ENCODE measurements at places on chromosomes 12 and 14.

DNA sequence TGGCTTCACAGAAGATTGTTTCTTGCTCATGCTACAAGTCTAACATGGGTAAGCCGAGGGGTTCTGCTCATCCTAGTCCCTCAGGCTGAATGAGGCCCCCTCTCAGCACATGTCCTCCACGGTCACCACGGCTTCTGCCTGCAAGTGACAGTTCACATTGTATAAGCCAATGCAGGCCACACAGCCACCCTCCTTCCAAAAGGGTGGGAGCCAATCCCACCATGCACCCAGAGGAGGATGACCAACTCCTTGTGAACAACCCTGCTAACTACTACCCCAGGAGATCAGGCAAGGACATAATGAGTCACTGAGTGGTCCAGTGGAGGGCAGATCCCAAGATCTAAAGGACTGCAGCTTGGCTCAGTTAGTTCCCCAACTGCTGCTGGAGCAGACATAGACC lies 6.1 kb downstream of the SPRING1 start:
- no peak for DNase-seq

GRCh38 chr12:80848858-80849257 lies 88.9 kb downstream of the LIN7A start:
- no peak for DNase-seq

DNA sequence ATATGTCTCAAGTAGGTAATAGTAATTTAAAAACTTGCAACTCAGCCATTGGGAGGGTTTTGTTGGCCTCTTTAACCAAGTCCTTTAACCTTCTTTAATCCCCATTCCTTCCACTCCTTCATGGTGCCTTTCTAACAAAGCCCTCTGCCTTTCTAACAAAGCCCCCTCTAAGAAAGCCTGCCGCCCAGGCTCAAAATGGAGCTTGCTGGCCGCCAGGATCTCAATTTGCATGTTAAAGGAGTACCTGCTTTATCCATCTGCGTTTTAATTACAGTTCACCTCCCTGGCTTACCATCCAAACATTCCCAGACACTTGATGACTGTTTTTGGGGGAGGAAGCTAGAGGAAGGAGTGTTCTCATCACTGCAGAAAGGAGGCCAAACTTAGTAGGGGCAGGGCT lies 183.4 kb downstream of the PTPN11 start:
- DNase-seq, result no peak

GRCh38 chr12:5567016-5567725 lies 135.3 kb downstream of the NTF3 start:
- DNase-seq, result peak; percentile 16

GRCh38 chr12:42240131-42240750 lies 2.2 kb upstream of the YAF2 start:
- no peak for DNase-seq

DNA sequence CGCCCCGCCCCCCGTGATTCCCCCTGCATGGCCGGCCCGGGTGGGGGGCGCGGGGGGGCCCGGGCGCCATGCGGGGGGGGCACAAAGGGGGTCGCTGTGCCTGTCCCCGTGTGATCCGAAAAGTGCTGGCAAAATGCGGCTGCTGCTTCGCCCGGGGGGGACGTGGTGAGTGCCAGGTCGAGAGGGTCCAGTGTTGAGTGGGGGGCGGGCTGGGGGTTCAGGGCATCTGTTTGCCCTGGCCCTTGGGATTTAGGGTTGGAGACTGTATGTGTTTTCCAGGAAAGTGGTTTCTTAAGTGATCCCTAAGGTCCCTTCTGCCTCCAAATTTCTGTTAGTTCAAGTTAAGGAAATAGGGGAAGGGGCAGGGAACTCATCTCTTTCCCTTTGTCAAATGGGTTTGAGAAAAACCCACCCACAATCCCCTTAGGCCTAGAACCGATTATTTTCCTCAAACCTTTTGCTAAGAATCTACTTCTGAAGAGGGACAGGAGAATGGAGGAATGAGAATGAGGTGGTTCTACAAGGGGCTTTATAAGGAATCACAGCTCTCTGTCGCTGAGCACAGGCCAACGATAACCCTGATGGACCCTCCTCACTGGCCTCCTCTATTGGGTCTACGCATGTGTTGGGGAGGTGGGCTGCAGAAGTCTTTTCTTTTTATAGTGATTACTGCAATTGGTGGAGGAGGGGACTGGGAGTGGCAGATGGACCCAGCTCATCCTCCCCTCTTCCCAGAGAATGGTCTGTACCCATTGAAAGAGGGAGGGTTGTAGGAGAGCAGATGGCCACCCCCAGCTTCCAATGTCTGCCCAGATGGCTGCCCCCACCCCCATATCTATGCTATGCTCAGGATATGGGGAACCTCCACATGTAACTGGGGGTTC lies 834 bp downstream of the ARHGEF25 start:
- DNase-seq, result no peak

- DNase-seq, result no peak
Observed at GRCh38 chr12:62251609-62251958, 8.6 kb upstream of the USP15 start.

DNA sequence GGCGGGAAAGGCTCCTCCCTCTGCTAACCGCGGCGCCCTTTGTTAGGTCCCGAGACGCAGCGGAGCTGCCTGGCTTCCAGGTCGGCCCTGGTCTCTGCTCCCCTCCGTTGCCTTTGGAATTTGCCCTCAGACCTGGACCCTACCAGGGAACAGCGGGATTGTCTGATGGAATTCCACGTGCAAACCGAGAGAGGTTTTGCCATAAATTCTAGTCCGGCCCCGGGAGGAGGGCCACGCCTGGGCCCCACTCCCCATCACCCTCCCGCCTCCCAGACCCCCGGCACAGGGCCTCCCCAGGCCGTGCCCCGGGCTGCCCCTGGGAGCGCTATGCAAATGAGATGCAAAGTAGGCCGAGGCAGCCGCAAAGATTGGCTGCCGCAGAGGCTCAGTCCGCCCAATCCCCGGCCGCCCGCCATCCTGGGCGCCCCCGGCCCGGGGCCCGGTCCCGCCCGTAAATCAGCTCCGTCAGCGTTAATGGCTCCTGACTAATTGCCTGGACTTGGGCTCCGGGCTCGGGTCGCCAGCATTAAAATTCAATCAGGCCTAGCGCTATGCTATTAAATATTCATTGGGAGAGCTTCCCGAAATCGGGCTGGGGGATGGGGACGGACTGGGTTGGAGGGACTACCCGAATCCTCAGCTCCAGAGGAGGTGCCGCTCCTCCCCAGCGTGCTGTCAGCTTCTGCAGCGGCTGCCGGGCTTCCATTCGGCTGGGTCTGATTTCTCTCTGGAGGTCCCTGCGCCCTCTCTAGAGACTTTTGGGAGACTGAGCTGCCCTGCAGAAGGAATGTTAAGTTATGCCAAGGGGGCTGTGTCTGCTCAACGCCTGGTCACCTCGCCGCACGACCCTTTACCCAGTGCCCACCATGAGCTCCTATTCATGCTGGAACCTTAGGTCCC lies 15.7 kb upstream of the FIGNL2 start:
- DNase-seq, result peak; percentile 79

GRCh38 chr12:57564178-57564740 lies 14.4 kb downstream of the KIF5A start:
- no peak for DNase-seq

- DNase-seq, result peak; percentile 76
Observed at GRCh38 chr12:52126050-52126604, 46.6 kb downstream of the SMIM41 start.

DNA sequence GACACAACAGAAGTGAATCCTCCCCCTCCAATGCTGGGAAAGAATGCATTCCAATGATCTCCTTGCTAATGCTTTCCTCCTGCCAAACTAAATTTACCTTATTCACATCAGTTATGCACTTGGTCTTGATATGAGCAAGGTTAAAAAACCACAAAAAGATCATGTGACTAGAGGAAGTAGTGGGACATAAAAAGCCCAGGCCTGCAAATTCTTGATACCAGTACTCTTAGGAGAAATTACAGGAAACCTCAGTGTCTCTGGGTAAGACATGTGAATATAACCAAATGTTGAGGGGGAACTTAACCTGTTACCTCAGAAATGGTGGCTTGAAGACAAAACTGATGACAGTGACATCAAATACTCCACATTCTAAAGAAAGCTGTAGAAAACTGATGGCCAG lies 427.1 kb downstream of the RPS29 start:
- DNase-seq, result no peak

DNA sequence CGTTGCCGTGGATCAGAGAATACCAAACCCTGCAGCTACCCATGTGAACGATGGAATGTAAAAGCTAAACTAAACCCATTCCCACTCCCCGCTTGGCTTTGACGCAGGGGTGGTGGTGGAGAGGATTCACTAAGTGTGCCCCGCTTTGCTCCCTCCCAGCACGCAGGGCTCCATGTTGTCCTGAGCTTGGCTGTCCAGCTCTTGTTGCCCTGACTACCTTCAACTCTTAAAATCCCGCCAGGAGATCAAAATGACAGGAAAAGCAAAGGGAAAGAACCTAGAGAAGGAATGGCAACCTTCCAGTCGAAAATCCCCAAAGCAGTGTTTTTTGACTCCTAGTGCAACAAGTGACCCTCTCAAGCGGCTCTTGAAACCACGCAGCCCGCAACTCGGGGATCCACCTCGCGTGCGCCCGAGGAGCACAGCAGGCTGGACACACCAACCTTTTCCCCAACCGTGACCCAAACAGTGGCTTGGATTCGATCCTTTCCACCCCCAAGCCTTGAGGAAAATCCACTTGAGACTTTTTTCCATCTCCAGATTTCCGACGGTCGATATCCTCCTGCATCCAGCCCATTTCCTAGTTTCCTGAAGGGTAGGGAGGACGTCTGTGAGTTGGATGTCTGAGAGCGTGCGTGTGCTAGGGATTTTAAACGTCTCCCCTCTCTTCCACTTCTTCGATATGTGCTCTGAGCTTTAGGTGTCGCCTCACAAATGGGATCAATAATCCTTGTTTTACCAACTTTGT lies 1.4 kb downstream of the SYT10 start:
- no peak for DNase-seq

GRCh38 chr14:34937442-34937841 lies 45.4 kb upstream of the SRP54 start:
- DNase-seq, result no peak

All from BE2C (cell line).